SK-N-DZ (cell line): ENCODE measurements at places on chromosomes 6 and 20.
A peak's percentile ranks its signal among the peaks of the same experiment; 100 is the strongest.

GRCh38 chr6:16761471-16762267 lies 409 bp upstream of the ATXN1 start:
- peak; percentile 88 for DNase-seq

DNA sequence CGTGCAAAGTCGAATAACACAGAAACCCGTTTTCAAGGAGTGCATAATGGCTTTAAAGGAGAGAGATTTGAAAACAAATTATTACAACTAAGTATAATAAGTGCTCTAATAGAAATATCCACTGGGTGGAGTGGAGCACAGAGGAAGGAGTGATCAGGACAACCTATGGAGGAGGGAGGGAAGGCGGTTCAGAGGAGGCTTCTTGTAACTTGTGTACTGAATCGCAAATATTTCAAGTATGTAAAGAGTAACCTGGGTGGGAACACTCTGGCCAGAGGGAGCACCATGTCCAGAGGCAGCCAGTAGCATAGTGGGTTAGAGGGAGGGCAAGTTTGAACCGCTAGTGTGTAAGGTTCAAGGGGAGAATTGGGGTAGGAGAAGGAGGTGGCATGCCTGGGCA lies 21.6 kb upstream of the TNFAIP3 start:
- no peak for DNase-seq

DNA sequence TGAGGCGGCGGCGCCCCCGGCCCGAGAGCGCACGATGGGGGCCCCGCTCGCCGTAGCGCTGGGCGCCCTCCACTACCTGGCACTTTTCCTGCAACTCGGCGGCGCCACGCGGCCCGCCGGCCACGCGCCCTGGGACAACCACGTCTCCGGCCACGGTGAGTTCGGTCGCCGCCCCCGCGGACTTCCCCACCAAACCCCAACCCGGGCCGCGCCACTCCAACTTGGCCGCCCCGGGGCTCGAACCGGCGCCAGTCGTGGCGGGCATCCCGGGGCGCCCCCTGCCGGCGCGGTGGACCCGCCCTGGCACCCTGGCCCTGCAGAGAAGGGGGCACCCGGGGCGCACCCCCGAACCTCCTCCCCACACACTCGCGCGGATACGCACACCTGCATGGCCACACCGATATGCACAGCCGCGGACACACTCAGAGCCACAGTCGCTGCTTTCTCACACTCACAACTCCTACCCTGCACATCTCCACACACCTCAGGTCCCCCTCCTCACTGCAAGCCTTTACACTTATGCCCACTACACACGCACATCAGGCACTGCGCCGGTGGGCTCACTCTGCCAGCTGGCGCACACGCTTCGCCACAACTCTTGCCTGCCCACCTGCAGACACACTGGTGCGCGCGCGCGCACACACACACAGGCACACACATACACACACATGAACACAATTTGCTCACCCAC lies 535 bp downstream of the VSTM2L start:
- no peak for DNase-seq

- no peak for DNase-seq
Observed at GRCh38 chr20:59622496-59622895, 18.2 kb downstream of the PHACTR3 start.

- DNase-seq = no peak
Observed at GRCh38 chr6:138833816-138834539, 38.1 kb downstream of the ECT2L start.
